ENCODE measurements at places on chromosomes 13 and 19. TPM values are rescaled to one million over a fixed set of nuclear protein-coding genes. Genes with fewer than 3 reads are reported as not detected.

Gene NTF4
- total RNA-seq: 1.1 TPM

Gene ZNF626
- 6.9 TPM for total RNA-seq

Gene ZFP36
- total RNA-seq: 116 TPM

Gene CYP2A6
- total RNA-seq: not detected

Gene CGB5
- total RNA-seq: not detected

Gene NCCRP1
- not detected for total RNA-seq

Gene ANKLE1
- total RNA-seq: 1.3 TPM

Gene CEACAM3
- total RNA-seq: not detected

Gene NLRP4
- total RNA-seq: not detected

Gene ZNF541
- total RNA-seq: not detected

Gene CGB1
- not detected for total RNA-seq

Gene TRPC4
- total RNA-seq: 1.2 TPM

Measured in pericardium fibroblast (primary cell).